ENCODE measurements at places on chromosomes 2 and 18. TPM values are rescaled to one million over a fixed set of nuclear protein-coding genes. Genes with fewer than 3 reads are reported as not detected.
A peak's percentile ranks its signal among the peaks of the same experiment; 100 is the strongest.

Gene HOXD12
- polyA plus RNA-seq, result 0.52 TPM

Gene EGR4
- polyA plus RNA-seq, result not detected

Gene LAMA3
- polyA plus RNA-seq, result 2.0 TPM

Gene C1QL2
- not detected for polyA plus RNA-seq

Gene L3MBTL4
- 5.7 TPM for polyA plus RNA-seq

Gene CD207
- polyA plus RNA-seq, result not detected

Gene COLEC12
- polyA plus RNA-seq, result 28.6 TPM

Gene CCDC74B
- 17.1 TPM for polyA plus RNA-seq

Gene MARS2
- polyA plus RNA-seq, result 8.2 TPM

DNA sequence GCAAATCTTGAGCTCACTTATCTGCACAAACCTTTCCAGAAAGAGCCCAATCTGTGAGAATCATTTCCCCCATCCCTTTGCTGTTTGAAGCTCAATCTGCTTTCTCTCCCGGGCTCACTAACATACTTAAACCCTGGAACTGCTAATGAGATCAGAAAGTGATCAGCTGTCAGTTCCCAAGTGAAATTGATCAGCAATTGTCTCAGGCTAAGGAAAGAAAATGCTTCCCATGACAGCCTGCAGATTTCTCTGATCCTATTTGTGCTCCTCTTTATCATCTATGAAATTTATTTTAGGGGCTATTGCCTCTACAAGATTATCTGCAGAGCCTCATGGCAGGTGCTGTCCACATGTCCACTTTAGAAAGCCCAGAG is 239.0 kb upstream of the CXCR4 start:
- no peak for DNase-seq

DNA sequence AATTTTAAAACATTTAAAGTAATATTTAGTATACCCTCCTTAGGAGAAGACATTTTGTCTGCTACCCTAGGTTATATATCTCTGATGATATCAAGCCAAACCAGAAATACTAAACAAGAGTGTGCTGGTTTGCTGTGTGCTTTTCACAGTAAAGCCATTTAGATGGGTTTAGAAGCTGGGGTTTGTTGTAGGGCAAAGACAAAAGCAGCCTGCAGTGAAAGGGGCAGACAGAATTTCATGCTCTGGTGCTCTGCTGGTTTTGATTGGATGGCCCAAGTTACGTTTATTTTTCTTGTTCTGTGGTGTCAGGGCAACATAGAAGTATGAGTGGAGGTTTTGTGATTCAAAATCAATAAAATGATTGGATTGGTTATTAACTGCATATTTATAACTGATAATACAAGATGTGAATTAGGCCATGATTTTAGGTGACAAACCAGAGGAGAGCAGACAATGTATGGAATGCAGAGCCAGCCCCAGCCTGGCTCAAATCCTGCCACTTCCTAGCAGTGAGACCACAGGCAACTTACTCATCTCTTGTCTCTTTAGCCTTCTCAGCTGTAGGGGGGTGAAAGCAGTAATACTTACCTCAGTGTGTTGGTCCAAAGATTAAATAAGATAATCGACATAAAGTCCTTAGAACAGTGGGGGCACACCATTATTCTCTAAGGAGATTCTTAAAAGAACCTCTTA is 30.9 kb upstream of the IER3IP1 start:
- DNase-seq, result no peak

DNA sequence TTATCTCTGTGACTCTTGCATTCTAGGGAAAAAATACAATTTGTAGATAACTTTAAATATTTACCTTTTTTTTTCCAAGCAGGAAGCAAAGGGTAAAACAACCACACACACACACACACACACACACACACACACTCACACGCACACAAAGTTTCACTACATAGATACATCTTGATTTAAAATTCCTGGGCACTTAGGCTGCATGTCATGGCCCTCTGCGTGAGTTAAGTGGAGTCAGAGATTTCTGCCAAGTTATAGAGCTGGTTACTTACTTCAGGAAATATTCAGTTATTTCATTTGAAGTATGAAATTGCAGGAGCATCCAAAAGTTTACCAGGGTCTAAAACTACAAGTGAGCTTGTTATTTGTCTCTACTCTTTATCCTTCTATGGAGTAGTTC is 612.0 kb downstream of the IRS1 start:
- DNase-seq, result no peak

DNA sequence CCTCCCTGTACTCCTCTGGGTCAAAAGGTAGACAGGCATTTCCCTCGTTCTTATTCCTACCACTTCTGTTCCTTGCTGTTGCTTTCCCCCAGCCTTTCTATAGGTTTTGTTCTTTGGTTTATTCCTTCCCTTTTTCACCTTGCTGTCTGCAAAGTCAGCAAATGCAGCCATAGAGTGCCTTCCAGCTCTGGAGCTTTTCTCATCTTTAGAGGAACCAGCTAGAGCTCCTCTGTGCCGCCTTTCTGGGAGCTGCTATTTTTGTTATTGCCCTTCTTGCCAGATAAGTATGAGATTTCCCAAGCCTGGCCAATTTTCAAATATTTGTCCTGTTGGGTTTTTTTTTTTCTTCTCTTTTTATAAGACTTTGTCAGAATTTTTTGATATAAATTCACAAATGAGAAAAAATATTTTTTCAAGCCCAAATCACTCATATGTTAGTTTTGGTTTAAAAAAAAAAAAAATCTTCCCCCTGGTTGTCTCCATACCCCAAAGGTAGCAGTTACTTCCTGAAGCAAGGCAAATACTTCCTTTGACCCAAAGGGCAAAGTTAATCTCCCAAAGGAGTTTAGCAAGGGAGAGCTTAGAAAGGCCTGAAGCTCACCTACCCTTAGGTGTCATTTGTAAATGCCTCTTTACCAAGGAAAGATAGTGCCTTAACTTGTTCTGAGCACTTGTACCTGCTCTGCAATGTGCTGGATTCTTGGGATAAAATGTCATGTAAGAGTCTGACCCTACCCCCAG is 5.1 kb upstream of the TTC27 start:
- DNase-seq, result no peak

DNA sequence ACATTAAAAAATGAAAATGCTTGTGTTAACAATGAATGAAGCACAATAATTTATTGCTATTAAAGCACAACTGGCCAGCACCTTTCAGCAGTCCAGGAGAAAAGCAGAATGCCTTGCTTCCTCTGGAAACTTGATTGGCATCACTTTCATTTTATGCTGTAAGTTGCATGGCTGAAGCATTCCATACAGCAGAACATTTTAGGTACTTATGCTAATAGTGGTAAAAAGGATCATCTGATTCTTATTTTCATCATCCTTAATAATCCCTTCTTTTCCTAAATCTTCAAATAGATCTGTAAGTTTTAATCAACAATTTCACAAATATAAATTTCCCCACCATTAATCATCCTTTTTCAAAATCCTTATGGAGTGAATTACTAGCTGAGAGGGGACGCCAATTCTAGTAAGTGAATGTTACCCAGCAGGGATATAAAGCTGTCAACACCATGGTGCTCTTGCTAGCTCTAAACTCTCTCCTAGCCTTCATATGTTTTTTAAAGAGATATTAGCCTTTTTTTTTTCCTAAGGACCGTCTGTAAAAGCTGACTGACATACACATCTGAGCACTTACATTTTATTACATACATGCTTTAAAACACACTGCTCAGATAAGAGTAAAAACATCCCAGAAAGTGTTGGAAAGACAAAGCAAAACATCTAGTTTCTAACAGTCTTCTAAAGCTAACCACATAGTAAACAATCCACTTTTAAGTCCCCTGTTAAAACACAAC is 5.3 kb downstream of the SATB2 start:
- no peak for DNase-seq

GRCh38 chr2:195595825-195596224 is 61.2 kb upstream of the SLC39A10 start:
- DNase-seq, result no peak

DNA sequence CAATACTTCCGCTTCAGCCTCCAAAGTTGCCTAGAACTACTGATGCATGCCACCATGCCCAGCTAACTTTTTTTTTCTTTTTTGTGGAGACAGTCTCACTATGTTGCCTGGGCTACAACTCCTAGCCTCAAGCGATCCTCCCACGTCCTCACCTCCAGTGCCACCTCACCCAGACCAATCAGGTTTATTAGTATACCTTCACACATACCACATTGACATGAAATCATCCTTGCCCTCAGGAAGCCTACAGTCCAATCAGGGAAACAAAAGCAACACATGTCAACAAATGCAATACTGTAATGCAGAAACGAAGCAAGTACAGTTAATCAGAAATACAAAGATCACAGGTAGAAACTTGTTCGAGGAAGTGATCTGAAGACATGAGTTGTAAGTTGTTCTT is 4.0 kb downstream of the TRIP12 start:
- DNase-seq, result no peak

DNA sequence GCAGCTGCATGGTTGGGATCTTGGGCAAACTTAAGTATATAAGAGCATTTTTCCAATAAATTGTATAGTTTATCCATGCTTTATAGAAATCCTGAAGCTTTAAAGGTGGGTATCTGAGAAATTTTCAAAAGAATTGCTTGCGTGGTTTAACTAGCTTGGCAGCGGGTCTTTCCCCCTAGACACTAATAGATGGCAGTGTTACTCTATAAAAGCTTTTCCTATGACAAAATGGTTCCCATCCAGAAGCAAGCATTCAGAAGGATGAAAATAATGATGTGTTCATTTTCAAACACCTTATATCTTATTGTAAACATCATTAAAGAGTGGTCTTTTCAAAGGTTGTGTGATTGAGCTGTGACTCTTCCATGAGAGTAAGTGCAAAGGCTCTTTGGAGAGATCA is 45.9 kb downstream of the KDM3A start:
- no peak for DNase-seq

DNA sequence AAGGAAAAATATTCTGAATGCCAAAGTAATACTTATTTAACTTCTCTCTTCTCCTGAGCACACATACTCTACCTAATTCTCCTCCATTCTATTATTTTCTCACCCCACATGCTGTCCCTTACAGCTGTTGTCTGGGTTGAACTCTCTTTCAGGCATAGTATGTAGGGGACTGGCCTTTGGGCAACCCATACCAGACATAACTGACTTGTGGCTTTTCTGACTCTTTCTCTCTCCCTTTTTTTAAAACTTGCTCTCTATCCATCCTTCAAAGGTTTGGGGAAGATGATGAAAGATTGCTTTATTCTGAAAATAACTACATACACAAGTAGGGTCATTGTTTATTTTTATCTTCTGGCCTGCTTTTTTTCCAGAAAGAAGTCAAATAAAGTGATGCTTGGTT is 69.9 kb upstream of the NOSTRIN start:
- DNase-seq, result no peak

DNA sequence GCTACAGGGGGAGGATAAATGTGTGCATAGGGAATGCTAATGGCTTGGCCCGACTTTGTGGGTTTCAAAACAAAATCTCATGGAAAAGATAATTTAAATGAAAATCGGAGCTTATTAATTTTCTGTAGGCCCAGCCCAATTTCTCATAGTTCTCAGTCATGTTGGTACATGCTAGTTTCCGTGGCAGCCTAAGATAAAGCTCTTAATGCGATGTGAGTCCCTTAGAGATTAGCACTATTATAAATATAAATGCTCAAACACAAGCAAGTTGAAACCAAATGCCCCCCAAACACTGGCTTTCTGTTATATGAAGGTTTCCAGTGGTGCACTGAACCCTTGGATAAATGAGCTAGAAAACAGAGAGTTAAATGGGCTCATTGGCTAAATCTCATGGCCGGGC is 168.0 kb downstream of the BCL2 start:
- DNase-seq, result no peak

DNA sequence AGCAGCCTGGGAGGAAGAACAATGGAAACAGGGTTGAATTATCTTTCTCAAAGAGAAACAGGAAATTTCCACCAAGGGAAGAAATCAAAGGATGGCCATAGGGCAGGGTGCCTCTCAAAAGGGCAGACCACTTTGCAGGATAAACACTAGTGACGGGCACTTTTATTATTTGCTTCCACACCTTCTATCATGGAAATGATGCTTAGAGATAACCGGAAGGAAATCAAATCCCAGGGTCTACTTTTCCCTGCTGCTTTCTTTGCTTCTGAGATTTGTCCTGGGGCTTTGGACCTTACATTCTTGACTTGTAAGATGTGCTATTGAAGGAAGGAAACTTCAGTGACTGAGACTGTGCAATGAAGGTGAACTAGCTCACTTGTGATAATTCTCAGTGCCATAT is 1.1 kb upstream of the SCN9A start:
- no peak for DNase-seq

- DNase-seq, result no peak
Observed at GRCh38 chr2:20629581-20630171, 21.2 kb downstream of the HS1BP3 start.

- no peak for DNase-seq
Observed at GRCh38 chr2:236548179-236548921, 21.3 kb upstream of the ACKR3 start.

GRCh38 chr2:443741-444140 is 155.8 kb upstream of the ALKAL2 start:
- DNase-seq, result peak; percentile 63

GRCh38 chr2:240892356-240892755 is 3.6 kb downstream of the MAB21L4 start:
- DNase-seq, result no peak

DNA sequence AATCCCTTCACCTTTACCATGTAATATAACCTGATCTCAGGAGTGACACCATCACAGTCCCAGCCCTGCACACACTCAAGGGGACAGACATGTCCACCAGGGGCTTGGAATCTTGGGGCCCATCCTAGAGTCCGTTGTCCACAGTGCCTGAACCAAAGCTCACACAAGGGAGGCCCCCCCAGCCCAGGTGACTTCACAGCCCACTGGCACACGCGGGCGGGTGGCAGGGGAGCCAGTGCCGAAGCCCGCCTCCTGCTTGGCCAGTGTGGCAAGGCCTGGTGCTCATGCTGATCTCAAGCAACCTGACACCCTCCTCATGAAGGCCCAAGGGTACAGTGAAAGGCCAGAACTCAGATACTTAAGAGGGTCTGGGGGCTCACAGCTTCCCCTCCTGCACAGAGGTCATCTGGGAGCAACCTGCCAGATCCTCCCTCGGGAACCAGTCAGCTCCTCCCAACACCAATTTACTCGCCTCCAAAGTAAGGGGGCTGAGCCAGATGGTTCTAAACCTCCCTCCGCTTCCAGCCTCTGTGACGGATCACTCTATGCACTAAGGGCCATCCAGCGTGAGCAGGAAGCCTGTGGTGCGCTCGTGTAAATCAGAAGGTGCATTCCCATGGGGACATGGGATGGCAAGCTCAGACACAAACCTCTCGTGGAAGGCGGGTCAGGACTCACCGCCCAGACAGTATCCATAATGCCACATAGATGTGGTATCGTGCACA is 3.2 kb upstream of the RAB17 start:
- DNase-seq, result no peak

GRCh38 chr2:777051-777450 is 99.8 kb upstream of the TMEM18 start:
- DNase-seq, result no peak

All from renal pelvis (tissue), 12 donors.